PC-3 (cell line): ENCODE measurements at places on chromosomes 16 and 17.

DNA sequence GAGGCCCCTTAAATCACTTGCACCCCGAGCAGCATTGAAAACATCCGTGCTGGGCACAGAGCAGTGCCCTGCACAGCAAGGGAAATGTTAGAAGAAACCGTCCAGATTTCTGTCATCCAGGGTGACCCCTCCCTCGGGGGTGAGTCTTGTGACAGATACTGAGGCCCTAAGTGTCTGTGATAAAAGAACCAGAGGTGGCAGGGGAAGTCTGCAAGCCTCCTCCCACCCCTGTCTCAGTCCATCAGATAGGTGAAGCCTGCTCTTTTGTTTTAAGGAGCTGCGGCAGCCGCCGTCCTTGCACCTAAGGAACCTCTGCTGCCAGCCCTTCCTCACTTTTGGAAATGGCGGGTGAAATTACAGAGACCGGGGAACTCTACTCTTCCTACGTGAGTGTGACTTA is 845 bp upstream of the NAT9 start:
- no peak for DNase-seq

- no peak for DNase-seq
Observed at GRCh38 chr16:31148281-31148728, 1.6 kb downstream of the PRSS36 start.

GRCh38 chr17:57916925-57917858 is 38.0 kb downstream of the CUEDC1 start:
- DNase-seq = peak; percentile 39

GRCh38 chr16:13109171-13109570 is 207.8 kb downstream of the SHISA9 start:
- DNase-seq = no peak

DNA sequence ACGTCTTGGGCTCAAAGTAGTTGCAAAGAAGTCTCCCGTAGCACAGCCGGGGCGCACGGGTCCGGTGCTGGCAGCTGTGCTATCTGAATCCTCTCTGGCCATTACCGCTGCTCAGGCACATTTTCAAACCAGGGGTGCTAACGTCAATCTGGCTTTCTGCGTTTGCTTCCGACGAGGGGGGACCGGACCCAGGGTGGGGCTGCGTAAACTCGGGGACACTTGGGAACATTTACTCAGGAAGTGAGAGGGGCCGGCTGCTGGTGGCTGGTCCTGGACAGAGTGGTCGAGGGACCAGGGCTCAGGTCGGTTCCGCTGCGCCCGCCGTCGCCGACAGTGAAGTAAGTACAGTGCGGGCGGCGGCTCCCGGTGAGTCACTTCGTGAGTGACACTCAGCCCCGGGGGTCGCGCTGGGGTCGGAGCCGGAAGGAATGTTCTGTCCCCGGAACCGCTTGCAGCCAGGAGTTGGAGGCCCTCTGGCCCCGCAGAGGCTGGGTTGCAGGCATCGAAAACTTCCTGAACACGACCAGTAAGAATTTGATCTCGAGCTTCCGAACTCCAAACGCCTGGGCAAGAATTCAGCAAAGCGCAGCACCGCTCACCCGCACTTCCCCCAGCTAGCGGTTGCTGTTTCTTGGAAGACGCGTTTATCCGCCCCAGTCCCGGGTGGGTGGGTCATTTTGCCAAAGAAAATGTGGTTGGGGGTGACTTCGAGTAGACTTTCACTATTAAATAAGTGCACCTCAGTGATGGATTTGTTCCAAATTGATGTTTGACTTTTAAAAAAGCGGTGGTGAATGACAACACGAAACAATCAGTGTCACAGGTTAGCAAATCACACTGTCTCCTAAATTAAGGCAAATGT is 1.4 kb upstream of the HS3ST3B1 start:
- no peak for DNase-seq

DNA sequence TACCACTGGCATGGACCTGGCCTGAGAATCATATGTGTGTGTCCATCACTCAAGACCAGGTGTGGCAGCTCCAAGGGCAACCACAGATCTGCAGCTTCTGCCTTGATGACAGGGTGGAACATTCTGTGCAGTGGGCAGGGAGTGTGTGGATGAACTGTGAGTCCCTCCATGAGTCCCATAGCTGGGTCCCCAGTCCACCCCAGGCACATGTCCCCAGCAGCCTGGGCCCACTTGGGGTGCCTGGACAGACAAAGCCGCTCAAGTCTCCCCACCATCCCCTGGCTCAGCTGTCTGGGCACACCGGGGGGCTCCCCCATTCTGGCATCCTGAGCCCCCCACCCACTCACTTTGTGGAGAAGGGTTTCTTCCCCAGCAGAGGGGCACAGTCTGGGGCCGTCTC is 4.6 kb upstream of the KRT16 start:
- no peak for DNase-seq

DNA sequence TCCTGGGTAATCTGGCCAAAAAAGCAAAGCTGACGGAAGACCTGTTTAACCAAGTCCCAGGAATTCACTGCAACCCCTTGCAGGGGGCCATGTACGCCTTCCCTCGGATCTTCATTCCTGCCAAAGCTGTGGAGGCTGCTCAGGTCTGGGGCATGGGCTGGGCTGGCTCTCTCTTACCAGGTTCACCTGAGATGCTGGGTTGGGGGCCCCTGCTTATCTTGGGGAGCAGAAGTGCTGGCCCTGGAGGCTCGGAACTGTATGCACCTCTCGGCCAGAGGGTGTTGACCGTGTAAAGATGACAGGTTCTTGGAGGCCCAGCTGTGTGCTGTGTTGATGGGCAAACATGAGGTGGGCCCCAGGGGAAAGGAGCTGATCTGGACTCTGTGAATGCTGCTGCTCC is 40.2 kb downstream of the GPT2 start:
- no peak for DNase-seq

- no peak for DNase-seq
Observed at GRCh38 chr16:23581764-23582163, 14.4 kb downstream of the NDUFAB1 start.

DNA sequence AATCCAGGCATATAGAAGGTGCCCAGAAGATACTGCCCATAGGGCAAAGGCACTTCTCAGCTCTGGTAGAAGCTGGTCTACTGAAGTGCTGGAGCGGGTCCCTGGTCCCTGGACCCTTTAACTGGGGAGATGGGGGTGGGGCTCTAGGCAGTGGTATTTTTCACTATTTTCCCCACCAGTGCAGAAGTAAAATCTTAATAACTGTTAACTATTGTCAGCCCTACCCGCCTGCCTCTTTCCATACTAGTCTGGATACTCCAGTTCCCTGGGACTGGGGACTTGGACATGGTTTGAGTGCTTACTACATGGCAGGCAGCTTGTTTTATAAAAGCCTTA is 24.6 kb downstream of the IGF2BP1 start:
- no peak for DNase-seq

DNA sequence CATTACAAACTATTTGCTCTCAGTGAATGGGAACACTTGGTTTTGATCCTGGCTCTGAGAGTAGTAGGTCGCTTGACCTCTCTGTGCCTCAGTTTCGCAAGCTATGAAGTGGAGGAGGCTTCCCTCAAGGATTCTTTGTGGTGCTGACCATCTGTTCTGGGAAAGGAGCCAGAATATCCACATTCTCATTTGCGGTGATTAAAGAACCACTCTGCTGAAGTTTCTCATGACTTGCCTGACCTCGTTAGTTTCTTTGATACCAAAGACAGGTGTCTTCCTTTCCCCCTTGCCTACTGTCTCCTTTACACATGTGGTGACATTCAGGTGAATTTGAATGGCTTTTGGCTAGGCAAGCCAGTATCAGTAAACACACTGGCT is 116.0 kb downstream of the SNX29 start:
- DNase-seq = peak; percentile 48

GRCh38 chr16:15494236-15494635 is 59.8 kb downstream of the BMERB1 start:
- peak; percentile 19 for DNase-seq

DNA sequence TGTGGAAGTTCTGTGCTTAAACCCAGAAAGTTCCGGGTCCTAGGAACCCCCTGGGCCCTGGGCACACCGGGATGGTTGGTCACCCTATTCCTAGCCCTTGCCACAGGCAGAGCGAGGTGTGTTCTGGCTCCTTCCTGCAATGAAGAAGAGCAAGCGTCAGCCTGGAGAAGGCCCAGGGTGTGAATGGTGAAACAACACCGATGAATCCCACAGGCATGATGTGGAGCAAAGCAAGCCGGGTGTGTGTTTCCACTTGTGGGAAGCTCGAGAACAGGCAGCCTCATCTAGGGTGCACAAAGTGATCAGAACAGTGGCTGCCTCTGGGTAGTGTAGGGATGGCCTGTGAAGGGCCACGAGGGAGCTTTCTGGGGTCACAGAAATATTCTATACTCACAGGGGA is 13.8 kb downstream of the KCNG4 start:
- DNase-seq = no peak

DNA sequence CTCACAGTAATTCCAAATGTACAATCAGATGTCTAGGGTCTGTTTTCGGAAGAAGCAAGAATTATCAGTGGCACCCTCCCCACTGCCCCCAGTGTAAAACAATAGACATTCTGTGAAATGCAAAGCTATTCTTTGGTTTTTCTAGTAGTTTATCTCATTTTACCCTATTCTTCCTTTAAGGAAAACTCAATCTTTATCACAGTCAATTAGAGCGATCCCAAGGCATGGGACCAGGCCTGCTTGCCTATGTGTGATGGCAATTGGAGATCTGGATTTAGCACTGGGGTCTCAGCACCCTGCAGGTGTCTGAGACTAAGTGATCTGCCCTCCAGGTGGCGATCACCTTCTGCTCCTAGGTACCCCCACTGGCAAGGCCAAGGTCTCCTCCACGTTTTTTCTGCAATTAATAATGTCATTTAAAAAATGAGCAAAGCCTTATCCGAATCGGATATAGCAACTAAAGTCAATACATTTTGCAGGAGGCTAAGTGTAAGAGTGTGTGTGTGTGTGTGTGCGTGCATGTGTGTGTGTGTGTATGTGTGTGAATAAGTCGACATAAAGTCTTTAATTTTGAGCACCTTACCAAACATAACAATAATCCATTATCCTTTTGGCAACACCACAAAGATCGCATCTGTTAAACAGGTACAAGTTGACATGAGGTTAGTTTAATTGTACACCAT is 59.7 kb downstream of the HLF start:
- no peak for DNase-seq

- peak; percentile 70 for DNase-seq
Observed at GRCh38 chr17:27559506-27560481, 71.2 kb upstream of the LGALS9 start.

- DNase-seq = no peak
Observed at GRCh38 chr16:47779201-47780016, 318.3 kb downstream of the PHKB start.

- peak; percentile 38 for DNase-seq
Observed at GRCh38 chr17:15999974-16000827, 577 bp downstream of the TTC19 start.
